ENCODE measurements at places on chromosomes 7 and 10. TPM values are rescaled to one million over a fixed set of nuclear protein-coding genes. Genes with fewer than 3 reads are reported as not detected.

Gene NKX1-2
- not detected for total RNA-seq

Gene AKR1B15
- not detected for total RNA-seq

Gene SNX10
- 0.32 TPM for total RNA-seq

Gene FOXI2
- not detected for total RNA-seq

Gene MACC1
- 0.05 TPM for total RNA-seq

Gene PURB
- total RNA-seq, result 30.6 TPM

Gene DEPP1
- 20.9 TPM for total RNA-seq

Gene VAX1
- total RNA-seq, result not detected

Gene RNF148
- not detected for total RNA-seq

All from smooth muscle cell of the umbilical artery (primary cell).